Activated naive CD4-positive, alpha-beta T cell treated with anti-CD3 and anti-CD28 coated beads for 36 hours (primary cell): ENCODE measurements at places on chromosomes 11 and 22. TPM values are rescaled to one million over a fixed set of nuclear protein-coding genes. Genes with fewer than 3 reads are reported as not detected.

GRCh38 chr22:50281957-50282356 lies 11.8 kb upstream of the MAPK11 start:
- DNase-seq = no peak

DNA sequence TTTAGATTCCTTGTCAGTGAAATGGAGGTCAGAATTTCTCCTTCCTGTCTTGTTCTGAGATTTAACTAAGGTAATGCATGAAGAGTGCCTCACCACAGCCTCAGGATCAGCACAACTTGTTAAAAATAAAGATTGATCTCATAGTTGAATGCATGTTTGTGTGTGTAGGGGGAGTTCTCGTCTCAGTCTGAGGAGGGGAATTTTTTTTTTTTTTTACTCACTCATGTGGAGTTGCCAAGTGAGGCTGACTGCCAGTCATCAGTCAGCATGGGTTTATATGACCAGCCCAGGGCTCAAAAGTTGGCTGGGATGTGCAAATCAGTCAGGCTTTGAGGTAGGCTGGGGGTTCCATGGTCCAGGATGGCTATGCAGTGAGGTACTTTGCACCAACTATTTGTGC lies 113.2 kb downstream of the FANCF start:
- DNase-seq = no peak

- DNase-seq = no peak
Observed at GRCh38 chr11:41237382-41237781, 222.1 kb downstream of the LRRC4C start.

DNA sequence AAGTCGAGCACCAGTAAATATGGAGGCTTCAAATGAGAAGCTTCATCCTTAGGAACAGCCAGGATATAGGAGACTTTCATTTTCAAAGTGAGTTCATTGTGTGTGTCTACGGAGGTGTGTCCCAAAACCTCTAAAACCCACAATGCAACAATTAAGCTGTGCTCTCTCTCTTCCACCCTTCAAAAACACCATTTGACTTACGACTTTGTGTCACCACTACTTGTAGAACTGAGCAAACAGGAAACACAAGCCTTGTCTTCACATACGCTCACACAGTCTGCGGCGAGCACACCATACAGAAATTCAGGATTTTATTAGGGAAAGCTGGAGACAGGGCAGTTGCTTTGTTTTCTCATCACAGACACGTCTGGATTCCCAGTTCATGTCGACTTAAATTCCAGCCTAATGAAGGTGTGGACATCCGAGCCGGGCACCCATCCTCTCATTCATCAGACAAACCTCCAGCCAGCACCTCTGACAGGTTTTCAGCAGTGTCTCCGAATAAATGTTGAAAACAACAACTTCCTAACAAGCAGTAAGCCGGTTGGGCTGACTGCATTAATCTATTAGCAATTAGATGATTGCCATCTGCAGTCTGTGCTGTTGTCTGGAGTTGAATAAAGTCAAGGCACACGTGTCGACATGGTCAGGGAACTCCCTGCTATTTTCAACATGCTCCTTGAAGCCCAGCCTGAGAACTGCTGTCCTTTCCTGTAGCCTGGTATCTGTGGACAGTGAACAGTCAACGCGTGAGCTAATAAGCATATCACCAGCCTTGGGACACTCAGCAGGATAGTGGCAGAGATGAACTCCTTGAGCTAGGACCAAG lies 1411.1 kb downstream of the BRD1 start:
- DNase-seq = no peak

Gene DRG1
- 77.1 TPM for total RNA-seq

Gene CHST1
- total RNA-seq = not detected

Gene LMF2
- 42.0 TPM for total RNA-seq
